ENCODE measurements at places on chromosomes 2 and 18.

- no peak for DNase-seq
These were observed 125.8 kb upstream of the HNMT start for GRCh38 chr2:137838255-137839092.

DNA sequence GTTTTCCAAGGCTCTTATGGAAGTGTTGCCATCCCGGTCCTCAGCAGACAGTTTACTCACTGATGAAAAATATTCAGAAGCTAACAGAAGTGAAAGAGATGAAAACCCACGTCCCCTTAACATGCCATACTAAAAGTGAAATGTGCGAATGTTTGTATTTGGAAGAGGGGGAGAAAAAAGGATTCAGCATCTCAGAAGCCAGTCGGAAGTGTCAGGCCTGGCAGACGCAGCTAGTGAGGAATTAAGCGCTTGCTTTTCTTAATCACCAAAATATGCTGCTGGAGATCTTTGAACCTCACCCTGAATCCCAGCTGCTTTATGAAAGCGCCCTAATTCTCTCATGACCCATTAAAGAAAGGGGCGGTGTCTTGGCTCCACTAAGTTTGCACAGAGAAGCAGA lies 653.7 kb downstream of the DCDC2C start:
- no peak for DNase-seq

DNA sequence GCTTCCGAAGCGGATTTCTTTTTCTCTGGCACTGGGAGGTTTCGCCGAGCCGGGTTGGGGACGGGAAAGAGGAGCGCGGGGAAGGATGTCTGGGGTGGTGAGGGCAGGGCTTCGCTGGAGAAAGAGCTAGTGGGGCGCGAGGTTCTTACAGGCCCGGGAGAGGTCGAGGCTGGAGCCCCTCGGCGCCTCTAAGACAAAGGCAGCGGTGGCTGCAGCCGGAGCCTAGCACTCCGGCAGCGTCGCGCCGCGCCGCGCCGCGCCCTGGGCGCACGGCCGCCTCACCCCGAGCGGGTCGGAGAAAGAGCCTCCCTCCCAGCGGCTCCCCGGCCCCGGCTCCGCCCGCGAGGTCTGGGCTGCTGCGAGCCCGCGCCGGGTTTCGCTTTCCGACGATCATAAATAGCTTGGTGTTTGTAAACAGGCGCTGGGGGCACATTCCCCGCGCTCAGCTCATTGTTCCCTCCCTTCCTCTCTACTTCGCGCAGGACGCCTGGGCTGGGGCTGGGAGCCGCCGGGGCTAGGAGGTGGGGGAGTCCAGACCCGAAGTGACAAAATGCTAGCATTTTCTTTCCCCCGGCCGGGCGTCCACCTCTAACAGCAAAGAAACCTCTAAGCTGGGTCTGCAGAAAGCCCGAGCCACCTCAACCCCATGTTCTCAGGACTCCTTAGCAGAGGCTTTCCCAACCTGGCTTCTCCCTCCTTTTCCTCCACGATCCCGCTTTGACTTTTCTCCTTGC lies 813 bp upstream of the MEIS1 start:
- DNase-seq: no peak

DNA sequence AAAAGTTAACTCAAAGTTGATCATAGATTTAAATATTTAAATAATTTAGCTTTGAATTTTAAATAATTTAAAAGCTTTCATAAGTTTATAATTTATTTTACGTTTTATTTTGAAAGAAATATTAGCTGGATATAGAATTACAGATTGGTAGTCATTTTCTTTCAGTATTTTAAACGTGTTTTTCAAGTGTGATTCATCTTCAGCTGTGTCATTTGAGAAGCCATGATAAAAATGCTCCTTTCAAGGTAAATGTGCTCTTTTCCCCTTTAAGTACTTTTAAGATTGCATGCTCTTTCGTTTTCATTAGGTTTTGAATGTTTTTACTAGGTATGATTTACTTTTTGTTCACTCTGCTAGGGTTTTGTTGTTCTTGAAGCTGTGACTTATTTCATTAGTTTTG lies 116.8 kb upstream of the FIGN start:
- DNase-seq: no peak

DNA sequence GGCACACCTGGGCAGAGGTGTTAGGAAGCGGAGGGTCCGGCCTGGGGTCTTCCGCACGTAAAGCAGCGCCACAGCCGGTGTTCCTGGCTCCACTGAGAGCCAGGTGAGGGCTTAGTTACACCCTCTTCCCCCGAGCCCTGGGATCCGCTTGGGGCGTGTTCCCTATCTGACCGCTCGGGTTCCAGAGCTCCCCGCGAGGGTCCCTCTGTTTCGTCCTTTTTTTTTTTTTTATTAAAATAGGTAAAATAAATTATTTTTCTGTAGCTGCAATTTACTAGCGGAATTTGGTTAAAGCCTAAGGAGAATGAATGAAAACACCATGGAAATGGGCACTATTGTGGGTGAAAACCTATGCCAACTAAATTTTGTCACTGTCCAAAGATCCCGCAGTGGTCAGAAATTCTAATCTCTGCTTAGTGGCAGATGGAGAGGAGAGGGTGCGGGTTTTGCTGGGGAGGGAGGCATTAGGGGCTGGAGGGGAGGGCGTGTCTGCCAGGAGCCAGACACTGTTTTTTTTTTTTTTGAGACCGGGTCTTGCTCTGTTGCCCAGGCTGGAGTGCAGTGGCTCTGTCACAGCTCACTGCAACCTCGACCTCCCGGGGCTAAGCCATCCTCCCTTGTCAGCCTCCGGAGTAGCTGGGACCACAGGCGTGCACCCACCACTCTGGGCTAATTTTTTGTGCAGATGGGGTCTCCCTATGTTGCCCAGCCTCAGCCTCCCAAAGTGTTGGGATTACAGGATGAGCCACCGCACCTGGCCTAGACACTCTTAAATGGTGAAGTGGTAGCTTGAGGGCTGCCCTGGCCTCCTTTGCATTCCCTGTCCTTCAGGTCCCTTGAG lies 834 bp downstream of the PDCL3 start:
- no peak for DNase-seq

DNA sequence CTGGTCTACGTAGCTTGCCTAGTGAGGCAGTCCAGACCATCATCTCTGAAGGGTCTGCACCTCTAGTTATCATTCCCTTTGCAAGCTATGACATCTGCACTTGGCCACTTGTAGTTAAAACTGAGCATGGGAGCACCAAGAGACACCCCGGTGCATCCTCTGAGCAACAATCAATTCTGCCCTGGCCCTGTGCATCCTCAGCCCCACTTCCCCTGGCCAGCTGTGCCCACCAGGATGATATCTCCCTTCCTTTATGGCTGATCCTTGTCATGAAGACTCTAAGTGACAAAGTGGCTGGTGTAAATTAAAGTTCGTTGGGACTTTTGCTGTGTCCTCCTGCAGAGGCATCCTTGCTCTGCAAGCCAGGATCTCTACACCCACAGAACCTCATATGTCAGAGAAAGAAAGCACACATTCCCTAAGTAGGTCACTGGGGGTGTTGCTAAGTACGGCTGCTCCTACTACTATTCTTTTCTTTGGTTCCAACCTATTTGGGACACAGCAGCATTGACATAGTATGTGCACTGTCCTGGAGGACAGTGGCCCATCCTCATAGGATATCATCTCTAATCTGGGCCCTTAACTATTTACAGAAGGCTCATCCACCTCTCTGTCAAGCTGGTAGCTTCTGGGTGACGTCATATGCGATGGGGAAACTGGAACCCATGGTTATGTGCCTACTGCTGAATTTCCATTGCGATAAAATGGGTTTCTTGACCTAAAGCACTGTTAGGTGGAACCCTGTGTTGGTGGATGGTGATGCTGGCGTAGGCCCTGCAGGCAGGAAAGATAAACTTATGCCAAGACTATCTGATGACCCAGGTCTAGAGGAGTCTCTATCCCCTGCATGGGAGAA lies 384.3 kb upstream of the ID2 start:
- no peak for DNase-seq

DNA sequence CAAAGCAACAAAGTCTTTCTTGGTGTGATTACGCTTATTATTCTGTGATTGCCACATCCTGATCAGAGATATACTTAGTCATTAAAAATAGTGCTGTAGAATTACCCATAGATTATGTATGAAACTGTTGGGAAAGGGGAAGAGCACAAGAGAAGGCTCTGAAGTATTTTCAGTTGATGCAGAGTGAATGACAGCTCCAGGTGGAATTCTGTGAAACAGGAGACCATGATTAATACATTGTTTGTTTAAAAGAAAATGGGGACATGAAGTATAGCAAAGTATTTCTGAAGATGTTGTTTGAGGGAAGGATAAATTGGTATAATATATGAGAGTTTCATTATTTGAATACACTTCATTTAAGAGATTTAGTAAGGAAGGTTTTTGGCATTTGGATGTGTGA lies 307.6 kb upstream of the CDH20 start:
- DNase-seq: no peak

DNA sequence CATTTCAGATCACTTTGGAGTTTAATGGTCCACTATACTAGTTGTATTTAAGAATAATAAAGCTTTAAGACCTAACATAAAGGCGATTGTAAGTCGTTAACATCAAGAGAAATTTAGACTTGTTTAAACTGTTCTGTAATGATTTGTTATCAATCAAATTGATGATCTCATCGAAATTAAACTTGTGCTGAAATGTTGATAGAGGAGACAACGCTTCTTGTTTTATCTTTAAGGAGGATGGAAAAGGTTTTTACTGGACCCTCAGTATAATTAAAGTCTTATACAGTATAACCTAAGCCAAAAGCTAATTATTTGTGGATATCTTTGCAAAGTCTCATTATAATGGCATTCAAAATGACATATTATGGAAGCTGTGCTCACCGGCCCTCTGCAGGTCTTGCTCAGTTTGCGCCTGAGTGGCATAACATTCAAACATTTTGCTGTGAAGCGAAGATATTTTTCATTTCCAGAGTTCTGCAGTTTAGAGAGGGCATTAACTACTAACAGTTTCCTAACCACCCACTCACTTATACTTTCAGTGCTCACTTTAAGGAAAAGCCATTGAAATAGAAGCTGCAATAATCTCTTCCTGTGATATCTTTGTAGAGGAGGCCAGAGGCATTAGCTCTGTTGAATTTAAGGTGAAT lies 1.4 kb upstream of the SERTAD2 start:
- peak; percentile 46 for DNase-seq

- no peak for DNase-seq
These were observed 101.2 kb downstream of the LTBP1 start for GRCh38 chr2:33047939-33048338.

- no peak for DNase-seq
These were observed 620.3 kb upstream of the POU3F3 start for GRCh38 chr2:104233591-104233990.

DNA sequence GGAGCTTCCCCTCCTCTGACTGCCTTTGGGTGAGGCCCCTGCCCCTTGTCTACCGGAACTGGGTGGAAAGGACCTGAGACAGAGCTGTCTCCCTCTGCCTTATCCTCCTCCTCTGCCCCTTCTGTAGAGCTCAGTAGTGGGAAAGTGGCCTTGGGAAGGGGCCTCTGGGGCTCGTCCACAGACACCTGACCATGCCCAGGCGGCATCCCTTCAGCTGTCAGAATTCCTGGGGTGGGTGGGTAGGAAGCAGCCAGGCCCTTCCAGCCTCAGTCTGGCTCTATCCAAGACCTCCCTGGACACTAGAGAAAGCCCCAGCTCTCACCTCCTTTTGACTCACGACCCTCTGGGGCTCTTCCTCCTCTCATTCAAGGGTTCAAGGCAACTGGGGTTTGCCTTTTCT lies 35.6 kb downstream of the B3GNT2 start:
- no peak for DNase-seq

- DNase-seq: no peak
These were observed 129.4 kb upstream of the EML6 start for GRCh38 chr2:54594048-54594447.

DNA sequence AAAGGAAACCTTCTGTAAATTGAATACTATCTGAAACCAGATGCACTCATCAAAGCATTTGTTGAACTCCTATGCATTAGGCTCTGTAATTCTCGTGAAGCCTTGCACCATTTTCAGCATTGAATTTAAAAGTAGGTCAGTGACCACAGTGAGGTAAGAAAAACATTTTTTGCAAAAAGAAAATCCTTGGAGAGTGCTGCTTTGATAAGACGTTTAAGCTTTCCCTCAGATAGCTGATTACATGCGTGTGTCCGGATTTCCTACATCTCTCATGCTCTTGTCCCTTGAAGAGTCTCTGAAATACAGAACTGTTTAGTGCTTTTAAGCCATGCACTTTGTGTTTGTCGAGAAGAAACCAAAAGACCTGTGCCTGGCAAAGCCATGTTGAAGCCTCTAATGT lies 113.6 kb downstream of the FMNL2 start:
- DNase-seq: no peak

DNA sequence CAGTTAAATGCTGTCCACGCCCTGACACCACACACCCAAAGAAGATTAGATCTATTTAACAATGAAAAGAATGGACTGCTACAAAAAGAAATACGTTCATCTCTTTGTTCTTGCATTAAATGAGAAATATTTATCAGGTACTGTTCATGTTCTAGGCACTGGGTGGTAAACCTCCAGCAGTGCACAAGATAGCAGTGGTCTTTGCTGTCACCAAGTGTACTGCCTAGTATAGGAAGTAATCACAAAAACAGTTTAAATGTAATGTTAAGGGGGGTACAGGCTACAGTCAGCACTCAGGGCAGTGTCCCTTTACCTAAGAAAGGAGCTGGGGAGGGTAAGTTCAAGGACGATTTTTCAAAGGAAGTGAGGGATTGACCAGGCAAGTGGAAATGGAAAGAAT lies 443.6 kb downstream of the PARD3B start:
- DNase-seq: no peak

DNA sequence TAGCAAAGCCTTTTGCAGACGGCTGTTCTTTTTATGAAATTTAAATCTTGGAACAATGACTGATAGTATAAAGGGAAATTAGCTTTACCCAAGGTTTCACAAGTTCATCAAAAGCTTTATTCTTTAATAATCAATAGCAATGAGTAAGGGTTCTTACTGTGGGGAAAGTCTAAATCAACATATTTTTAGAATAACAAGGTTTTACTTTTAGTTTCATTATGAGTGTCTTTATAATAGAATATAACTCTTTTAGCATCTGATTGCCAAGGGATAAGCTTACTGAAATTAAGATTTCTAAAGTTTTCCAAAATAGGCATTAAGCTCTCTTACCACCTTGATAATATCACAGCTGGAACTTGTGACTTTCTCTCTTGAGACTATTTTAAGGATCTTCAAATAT lies 1489.7 kb downstream of the LRP1B start:
- DNase-seq: no peak

DNA sequence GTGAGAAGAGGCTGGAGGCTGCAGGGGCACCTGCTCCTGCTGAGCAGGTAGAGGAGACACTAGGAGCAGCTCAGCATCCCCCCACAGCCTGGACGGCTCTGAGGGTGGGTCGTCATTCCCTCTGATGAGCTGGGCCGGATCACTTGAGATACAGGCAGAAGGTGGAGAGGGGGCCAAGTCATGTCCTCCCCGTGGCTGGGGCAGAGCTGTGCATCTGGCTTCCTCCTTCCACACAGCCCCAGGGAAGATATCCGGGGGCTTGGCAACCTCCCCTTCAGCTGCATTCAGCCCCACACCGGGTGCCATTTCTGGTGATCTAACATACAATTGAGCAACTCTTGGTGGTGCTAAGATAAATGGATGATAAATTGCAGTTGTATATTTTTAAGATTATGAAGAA lies 236.9 kb downstream of the LDLRAD4 start:
- DNase-seq: no peak
